Hematopoietic multipotent progenitor cell treated with erythropoietin and hydrocortisone succinate and interleukin-3 and kit ligand, for 6 days (in vitro differentiated cells): ENCODE measurements at places on chromosomes 2 and 18.

DNA sequence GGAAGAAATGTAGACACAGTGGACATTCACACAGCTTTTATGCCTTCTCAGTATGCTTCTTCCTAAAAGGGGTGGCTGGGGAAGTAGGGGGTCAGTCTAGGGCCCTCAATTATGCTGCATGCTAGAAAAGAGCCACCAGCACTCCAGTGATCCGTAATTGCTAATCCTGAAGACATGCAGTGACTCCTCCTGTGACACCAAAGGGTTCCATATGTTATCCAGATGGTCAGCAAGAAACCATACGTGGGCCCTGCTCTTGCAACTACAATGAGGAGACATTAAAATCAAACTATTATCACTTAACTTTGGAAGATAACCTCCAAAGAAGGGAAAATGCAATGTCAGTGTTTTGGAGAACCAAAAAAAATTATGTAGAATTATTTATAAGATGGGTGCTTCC lies 143.4 kb upstream of the LYPD1 start:
- no peak for DNase-seq

- no peak for DNase-seq
Observed at GRCh38 chr2:111019381-111019780, 101.3 kb upstream of the BCL2L11 start.

DNA sequence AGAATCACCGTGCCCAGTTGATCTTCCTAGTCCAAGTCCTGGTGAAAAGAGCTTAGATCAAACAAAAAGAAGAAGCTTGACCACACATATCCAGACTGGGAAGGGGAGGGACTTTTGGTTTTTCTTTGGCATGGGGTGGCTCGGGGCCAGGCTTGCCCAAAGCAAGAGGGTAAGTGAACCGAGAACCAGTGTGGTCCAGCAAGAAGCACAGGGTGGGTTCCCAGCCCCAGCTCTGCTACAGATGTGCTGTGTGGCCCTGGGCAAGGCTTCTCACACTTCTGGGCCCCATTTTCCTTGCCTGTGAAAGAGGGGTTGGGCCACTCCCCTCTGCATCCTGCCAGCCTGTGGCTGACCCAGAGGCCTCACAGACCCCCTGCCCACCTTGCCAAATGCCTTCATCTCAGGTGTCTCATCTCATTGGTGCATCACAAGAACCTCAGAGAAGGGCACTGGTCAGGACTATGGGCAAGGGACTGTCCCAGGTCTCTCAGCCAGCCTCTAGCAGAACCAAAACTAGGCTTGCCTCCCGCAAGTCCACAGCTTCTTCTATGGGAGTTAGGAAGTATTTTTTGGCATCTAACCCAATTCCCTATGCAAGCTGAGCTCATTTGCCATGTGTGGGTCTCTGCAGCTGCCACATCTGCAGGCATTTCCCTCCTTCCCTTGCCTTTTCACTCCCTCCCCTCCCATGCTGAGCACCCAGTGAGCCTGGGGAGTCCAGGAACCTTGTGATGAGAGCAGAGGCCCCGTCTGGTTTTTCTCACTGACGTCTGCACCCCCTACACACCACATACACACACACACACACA lies 6.9 kb downstream of the ATP6V1B1 start:
- DNase-seq = no peak

- no peak for DNase-seq
Observed at GRCh38 chr2:42823744-42824453, 31.5 kb upstream of the HAAO start.

DNA sequence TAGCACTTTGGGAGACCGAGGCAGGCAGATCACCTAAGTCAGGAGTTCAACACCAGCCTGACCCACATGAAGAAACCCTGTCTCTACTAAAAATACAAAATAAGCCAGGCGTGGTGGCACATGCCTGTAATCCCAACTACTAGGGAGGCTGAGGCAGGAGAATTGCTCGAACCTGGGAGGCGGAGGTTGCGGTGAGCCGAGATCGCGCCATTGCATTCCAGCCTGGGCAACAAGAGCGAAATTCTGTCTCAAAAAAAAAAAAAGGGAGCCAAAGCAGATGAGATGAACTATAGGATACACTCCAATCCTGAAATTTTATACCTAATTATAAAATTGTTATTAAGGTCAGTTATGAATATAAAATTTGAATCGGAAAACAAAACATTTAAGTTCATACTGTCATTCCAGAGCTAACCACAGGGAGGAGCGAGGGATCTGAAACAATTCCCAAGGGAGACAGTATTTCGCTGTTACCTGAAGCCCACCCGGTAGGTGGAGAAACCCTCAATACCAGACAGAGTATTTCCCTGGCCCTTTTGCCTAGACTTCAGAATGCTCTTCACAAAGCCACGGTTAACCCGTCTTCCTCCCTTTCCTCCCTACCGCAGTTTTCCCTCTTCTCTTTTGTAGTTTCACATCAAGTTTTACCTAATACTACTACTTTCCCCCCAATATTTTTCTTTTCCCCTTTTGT lies 1.4 kb downstream of the PPM1G start:
- DNase-seq = peak; percentile 54

GRCh38 chr2:84858937-84859336 lies 21.9 kb downstream of the TRABD2A start:
- DNase-seq = no peak

GRCh38 chr2:20130160-20130560 lies 78.7 kb upstream of the LAPTM4A start:
- no peak for DNase-seq

DNA sequence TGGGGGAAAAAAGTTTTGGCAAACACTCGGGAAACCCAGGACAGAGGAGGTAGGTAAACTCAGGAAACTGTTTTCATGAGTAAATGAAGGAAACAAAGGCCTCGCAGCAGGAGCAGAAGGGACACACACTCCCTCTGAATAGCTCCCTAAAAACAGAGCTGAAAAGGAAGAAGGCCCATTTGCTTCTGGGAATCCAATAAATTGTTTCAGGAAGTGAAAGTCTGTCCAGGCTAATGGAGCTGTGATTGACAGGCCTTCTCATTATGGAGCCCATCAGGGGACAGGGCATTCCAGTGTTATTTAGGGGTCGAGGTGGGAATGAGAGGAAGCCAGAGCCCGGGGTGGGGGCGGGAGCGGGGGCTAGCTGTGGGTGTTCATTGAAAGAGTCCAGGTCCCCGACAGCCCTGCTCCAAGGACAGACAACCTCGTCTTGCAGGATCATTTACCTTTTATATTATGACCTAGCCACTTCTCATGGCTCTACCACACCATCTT lies 81.2 kb downstream of the GBX2 start:
- no peak for DNase-seq

- DNase-seq = no peak
Observed at GRCh38 chr18:57792631-57793301, 10.3 kb downstream of the ATP8B1 start.

DNA sequence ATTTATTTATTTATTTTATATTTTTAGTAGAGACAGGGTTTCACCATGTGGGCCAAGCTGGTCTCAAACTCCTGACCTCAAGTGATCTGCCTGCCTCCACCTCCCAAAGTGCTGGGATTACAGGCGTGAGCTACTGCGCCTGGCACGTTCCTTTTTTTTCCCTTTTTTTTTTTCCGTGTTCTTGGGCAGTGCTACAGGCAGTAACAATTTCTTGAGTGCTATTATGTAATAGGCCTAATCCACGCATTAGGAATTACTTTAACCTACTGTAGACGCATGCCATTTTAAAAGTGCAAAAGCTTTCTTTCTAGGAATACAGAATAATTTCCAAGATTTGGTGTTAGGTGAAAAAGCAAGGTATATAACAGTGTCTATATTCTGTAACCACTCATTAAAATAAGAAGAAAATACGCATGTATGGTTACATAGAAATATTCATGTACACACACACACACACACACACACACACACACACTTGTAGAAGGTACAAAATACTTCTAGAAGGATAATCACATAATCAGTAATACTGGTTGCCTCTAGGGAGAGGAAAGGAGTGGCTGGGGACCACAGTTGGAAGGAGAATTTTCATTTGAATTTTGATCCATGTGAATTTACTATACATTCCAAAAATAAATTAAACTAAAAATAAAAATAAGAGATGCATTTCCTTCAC lies 92.3 kb downstream of the METTL8 start:
- DNase-seq = no peak

GRCh38 chr2:252001-252602 lies 11.7 kb downstream of the SH3YL1 start:
- DNase-seq = no peak

DNA sequence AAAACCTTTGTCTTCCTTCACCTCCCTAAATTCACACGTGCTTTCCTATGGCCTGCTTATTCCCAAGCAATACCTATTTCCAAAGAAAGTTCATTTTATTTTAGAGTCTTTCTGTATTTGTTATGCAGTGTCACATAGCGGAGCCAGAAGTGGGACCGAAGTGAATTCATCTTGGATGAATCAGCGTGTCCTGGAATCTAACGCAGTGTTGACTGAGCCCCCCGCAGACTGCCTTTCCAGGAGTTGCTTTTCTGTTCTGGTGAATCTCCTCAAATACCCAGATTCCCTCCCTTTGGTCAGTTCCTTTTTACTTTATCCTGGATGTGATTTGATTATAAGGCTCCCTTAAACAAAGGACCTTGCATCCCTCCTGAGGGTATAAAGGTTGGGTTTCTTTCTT lies 10.8 kb downstream of the ALPP start:
- no peak for DNase-seq

DNA sequence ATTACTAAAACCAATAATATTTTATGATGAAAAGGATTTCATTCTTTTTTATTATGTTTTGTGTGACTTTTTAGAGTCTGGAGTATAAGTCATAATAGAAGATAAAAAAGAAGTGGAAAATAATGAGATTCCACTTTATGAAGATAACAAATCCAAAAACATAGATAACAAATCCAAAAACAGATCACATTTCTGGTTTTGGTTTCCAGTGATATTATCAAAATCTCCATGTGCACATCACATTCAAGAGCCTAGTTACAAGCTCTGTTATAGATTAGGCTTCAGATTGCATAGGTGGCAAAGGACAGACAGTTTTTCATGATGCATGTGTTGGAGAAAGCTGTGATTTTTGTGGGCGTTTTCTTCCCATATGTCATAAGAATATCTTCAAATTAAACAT lies 648.2 kb downstream of the STK39 start:
- DNase-seq = no peak

- DNase-seq = no peak
Observed at GRCh38 chr18:25826823-25827222, 263.6 kb downstream of the SS18 start.

GRCh38 chr2:184004948-184005672 lies 593.2 kb upstream of the ZNF804A start:
- no peak for DNase-seq

GRCh38 chr2:169507698-169508097 lies 1.8 kb upstream of the KLHL41 start:
- DNase-seq = no peak

GRCh38 chr2:149068225-149068995 lies 29.9 kb downstream of the LYPD6B start:
- no peak for DNase-seq

- no peak for DNase-seq
Observed at GRCh38 chr2:25280051-25280687, 61.6 kb downstream of the DNMT3A start.

DNA sequence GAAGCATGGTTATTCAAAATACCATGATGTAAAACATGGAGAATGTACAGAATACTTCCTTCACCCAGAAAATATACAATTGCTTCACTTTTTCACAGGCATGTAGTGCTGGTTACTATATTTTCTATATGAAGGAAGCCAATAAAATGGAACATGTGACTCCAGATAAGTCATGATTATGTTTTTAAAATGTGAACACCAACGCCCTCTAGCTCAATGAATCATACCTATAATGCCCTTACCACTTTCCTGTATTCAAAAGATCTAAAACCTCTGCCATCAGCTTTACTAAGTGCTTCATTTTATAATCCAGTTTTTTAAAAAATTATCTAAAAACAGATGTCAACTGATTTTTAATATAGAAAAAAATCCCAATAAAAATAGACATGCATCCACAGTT lies 59.9 kb downstream of the SMAD2 start:
- peak; percentile 33 for DNase-seq

- DNase-seq = peak; percentile 93
Observed at GRCh38 chr2:217218269-217219163, 358.7 kb upstream of the TNP1 start.

- DNase-seq = no peak
Observed at GRCh38 chr2:67824186-67824585, 238.6 kb downstream of the C1D start.

GRCh38 chr2:180325416-180326120 lies 318.5 kb upstream of the CWC22 start:
- no peak for DNase-seq

DNA sequence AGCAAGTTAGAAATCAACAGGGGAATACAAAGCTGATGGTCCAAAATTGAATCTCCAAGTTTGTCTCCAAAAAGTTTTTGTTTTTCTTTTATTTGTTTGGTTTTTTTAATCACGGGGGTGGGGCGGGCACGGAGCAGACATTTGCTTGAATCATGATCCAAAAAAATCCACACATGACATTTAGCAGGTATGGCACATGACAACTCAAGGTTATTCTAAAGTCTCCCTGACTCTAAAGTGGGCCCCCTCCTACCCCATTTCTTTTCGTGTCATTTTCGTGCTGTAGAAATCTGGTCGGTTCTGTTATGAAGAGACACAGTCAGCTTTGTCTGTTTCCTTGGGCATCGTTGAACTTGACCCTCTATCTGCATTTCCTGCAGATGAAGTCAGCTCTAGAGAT lies 14.6 kb downstream of the RNU4ATAC start:
- DNase-seq = no peak

GRCh38 chr2:16525265-16525887 lies 140.3 kb downstream of the CYRIA start:
- DNase-seq = peak; percentile 63

- DNase-seq = peak; percentile 86
Observed at GRCh38 chr2:196459539-196459938, 180.0 kb upstream of the CCDC150 start.

DNA sequence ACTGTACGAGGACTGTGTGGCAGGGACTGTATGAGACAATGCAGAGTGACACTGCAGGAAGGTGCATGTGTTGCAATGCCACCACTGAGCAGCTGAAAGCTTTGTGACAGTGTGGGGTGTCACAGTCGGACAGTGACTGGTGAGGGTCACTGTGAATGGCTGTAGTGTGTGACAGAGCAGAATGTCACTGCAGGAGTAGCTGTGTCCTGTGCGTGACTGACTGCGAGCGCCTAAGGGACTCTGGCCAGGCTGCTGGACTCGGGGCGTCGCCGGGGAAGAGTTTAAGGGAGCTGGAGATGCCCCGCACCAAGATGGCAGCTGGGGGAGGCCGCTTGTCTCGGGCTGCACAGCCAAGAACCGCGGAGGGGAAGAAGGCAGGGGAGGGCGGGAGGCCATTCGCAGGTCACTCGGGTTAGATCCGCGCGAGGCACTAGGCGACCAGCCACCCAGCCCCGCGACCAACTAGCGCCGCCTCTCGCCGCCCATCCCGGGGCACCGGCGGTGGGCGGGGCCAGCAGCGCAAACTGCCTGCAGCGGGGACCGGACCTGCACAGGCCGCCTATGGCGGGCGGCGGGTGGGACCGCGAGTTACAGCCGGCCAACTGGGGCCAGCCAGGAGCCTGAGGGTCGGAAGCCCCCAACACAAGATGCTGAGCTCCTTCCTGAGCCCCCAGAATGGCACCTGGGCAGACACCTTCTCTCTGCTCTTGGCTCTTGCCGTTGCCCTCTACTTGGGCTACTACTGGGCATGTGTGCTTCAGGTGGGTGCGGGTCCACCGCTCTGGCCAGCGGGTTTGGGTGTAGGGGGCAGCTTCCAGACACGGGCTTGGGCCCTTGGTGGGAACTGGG lies at the start of gene ABHD1:
Gene ABHD1 (plus strand): TSS at position 514 of the 849 bp plus-strand sequence. CDS start 134 bp downstream, at position 648.
- DNase-seq = peak; percentile 64

GRCh38 chr2:12090590-12090989 lies 344.2 kb downstream of the LPIN1 start:
- no peak for DNase-seq

GRCh38 chr2:26477126-26477910 lies 606 bp downstream of the OTOF start:
- DNase-seq = no peak

GRCh38 chr2:84038866-84039265 lies 420.2 kb downstream of the SUCLG1 start:
- DNase-seq = peak; percentile 53
